GM20000 (cell line): ENCODE measurements at places on chromosomes 12 and 14.

- DNase-seq = no peak
Observed at GRCh38 chr14:29232711-29233110, 466.1 kb downstream of the FOXG1 start.

DNA sequence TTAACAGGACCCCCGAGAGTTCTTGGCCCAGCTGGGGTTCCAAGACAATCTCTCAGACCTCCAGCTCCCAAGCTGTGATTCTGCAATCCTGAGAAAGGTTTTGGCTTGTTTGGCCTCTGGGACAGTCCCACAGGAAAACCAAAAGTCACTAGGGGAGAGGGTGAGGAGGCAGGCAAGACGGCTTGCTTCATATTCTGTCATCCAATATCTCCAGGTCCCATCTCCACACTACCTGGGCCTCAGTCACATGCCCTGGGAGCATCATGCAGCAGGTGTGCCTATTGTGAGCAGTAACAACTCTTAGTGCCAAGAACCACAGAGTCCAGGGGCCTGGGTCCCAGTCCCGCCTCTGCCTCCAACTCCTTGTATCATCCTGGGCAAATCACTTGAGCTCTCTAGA, 1.7 kb downstream of the KRT79 start:
- DNase-seq = no peak

GRCh38 chr14:34785223-34786006, 71.0 kb upstream of the CFL2 start:
- DNase-seq = peak; percentile 36

DNA sequence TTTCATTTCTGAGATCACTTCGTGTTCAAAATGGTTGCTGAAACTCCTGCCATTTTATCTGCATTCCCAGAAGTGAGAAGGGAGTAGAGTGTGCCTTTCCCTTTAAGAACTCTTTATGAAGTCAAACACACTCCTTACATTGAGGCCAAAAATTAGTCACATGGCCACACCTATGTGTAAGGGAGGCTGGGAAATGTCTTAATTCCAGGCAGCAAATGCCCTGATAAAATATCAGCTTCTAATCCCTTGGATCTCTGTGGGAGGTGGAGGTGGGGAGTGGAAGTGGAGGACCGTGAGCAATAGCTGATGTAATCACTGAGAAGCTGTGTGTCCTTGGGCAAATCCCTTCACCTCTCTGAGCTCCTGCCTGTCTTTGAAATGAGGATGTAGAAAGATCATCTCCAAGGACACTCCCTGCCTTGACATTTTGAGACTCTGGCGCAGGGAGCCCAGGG, 22.7 kb upstream of the ANKRD9 start:
- no peak for DNase-seq

GRCh38 chr12:110928700-110929099, 8.3 kb upstream of the MYL2 start:
- no peak for DNase-seq

- DNase-seq = peak; percentile 82
Observed at GRCh38 chr12:131923260-131923659, 5.8 kb upstream of the PUS1 start.

DNA sequence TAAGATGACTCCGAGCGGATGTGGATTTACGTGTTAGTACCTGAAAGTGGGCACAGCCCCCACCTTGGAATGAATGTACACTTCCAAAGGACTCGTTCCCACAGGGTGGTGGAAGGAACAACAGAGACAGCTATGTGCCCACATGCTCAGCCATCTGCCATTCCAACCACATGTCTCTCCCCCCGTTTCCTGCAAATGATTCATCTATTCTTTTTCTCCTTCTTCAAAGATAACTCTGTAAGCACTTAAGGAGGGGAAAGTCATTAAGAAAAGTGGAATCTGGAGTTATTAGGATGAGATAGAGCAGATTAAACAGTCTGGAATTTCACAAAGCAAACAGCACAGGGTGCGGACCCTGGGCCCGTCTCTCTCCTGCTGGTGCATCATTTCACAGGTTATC, 18.5 kb upstream of the DUSP6 start:
- DNase-seq = no peak

DNA sequence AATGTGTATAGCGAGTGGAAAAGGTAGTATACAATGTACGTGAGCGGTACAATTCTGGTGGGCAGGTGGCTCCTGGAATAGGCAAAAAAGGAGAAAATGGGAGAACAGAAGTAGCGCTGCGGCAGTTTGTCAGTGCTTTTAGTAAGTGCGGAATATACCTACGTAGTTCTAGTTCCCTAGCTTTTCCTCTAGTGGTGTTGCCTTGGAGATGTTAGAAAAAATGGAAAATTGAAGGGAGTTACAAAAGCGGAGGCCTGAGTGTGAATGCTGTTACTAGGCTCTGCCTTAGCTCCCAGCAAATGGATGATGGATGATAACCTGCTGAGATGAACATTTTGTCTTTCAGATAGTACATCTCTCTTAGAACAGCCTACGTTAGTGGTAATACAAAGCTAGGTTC, 1.1 kb downstream of the TTC8 start:
- no peak for DNase-seq

GRCh38 chr12:132219323-132219722, 75.1 kb downstream of the NOC4L start:
- no peak for DNase-seq

DNA sequence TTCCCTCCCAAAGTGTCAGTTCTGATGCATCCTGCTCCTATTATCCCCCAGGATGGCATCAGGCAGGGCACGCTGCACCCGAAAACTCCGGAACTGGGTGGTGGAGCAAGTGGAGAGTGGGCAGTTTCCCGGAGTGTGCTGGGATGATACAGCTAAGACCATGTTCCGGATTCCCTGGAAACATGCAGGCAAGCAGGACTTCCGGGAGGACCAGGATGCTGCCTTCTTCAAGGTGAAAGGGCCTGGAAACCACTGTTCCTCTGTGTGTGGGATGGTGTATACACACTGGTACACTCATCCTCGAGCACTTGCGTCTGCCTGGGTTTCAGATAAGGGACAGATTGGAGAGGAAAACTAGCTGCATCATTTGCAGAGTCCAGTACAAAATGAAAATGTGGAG, 1.0 kb downstream of the IRF9 start:
- DNase-seq = no peak

DNA sequence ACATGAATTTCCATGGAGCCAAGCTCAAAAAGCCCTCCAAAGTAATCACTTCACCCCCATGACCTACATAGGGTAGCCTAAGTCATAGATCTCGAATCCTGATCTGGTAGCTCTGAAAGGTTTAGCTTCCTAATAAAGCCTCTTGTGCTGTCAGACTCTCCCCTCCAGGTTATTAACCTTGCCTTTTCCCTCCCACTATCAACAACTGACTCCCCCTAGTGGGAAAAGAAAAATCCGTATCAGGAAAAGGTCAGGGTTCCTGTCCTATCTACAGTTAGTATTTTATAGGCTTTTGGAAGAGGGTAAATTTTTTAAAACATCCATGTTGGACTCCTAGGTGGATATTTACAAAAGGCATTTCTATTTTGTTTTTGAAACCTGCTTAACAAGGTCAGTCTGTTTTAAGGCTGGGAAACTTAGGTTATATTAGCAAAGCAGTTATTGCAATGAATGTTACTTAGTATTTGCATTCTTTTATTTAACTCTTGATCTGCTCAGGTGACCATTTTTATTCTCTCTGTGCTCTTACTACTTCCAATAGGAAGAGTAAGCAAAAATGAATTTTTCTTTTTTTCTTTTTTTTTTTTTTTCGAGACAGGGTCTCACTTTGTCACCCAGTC, 8.0 kb downstream of the YY1 start:
- no peak for DNase-seq

DNA sequence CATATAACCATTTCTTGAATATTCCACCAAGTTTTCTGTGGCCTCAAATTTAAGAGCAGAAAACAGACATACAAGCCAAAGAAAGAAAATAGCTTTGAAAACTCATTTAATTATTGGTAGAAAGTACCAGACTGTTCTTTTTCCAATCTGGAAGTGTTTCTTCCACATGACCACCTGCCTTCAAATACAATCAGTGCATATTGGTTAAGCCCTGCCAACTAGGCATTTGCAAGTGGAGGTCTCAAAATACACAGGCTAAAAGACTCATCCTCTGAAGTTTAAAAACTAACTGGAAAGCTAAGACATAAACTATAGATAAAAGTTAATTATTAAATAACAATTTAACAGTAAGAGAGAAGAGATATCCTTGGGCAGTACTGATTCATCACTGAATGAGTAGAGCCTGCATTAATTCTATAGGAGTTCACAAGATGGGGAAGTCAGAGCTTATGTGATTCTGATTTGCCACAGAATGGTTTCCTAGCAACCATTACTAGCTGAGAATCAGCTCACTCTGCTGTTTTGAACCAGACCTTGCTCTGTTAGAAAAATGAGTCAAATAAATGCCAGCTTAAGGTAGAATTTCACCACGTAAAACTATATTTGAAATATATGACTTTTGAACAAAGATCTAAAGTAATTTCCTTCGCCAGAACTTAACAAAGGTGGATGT, 433.8 kb downstream of the FUT8 start:
- peak; percentile 27 for DNase-seq

- DNase-seq = no peak
Observed at GRCh38 chr14:101933209-101933608, 31.2 kb upstream of the DYNC1H1 start.

DNA sequence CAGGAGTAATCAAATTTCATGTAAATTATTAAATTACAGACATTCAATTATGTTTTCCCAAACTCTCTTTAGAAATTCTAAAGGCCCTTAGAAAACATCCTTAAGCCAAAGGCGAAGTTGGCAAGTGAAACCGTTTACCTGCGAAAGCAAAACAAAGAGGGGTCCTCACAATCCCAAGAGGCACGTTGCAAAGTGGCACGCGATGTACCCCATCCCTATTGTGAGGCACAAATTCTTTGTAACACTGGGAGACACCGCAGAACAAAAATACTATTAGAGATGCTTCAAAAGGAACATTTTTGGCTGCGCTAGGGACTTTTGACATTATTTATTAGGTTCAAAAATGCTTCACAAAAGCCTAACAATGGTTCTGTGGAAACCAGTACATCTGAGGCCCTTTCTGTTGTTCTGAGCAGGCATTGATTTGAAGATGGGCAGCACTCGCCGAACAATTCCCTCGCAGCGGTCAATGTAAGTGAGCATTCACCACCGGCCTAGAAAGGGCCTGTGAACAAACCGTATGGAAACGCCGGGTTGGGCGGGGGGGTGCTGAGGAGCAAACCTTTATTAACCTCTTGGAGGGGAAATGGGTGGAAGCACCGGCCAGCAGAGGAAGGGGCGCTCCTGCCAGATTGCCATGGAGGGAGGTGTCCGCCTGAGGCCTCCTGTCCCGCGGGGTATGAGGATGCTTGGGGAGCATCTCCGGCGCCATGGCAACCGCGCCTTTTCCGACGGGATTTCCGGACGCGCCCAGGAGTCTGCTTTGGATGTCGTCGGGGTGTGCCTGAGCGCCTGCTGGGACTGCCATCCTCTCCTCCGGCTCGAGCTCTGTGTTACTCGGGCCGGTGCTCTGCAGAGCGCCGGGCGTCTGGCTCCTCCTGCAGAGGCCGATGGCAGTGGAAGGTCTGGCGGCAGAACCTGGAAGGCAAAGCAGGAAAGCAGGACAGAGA, 193.9 kb downstream of the C12orf42 start:
- DNase-seq = no peak

- peak; percentile 77 for DNase-seq
Observed at GRCh38 chr14:65637780-65638179, 225.2 kb downstream of the FUT8 start.

GRCh38 chr12:20194171-20194570, 174.2 kb upstream of the PDE3A start:
- no peak for DNase-seq

DNA sequence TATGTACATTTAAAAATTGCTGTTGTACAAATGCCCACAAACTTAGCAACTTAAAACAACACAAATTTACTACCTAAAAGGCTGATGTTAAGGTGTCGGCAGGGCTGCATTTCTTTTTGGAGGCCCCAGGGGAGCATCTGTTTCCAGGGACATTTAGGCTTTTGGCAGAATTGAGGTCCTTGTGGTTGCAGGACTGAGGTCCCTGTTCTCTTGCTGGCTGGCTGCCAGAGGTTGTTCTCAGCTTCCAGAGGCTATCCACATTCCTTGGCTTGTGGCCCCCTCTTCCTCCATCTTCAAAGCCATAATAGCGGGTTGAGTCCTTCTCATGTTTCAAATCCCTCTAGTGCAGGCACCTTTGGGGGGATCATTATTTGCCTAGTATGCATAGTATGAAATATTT, 22.4 kb upstream of the KRT83 start:
- DNase-seq = no peak

DNA sequence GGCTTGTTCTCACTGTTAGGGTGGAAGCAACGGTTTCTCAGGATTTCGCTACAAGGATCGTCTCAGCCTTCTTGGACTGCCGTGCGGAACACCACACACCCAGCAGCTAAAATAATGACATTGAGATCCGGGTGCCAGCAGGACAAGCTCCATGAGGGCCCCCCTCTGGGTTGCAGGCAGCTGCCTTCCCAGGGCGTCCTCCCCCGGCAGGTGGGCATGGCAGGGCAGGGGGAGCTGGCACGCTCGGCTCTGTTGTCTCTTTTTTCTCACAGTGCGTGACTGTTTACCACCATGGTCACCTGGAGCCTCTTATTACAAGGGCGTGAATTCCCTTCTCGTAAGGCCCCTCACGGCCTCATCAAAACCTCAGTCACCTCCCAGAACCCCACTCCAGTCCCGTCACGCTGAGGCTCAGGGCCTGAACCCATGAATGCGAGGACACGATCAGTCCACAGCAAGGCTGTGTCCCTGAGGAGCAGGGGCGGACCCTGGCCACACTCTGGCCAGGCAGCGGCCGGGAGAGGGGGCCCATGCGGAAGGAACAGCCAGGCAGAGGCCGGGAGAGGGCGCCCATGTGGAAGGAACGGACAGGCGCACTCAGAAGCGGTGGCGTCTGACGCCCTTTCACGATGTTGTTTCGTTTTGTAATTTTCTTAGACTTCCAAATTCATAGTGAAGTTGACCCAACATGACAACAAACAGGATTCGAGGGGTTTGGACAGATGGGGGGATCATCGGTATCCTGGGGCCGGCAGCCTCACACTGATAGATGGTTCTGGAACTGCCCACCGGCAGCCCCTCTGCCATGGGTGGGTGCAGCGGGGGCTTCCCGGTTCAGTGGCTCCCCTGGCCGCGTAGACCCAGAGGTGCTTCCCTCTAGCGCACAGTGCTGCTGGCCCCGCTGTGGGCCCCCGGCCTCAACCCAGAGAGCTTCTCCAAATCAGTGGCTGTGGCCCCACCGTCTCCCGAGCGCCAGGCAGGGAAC, 10.0 kb downstream of the LRCOL1 start:
- DNase-seq = peak; percentile 85
